Activated CD4-positive, CD25-positive, alpha-beta regulatory T cell (primary cell): ENCODE measurements at places on chromosomes 12 and 14.

- no peak for DNase-seq
Measured at GRCh38 chr14:34930591-34931091, 52.2 kb upstream of the SRP54 start.

- no peak for DNase-seq
Measured at GRCh38 chr12:62335796-62336195, 75.6 kb downstream of the USP15 start.

- no peak for DNase-seq
Measured at GRCh38 chr12:131832321-131833231, 4.4 kb downstream of the MMP17 start.

GRCh38 chr14:103765526-103765925 lies 49.9 kb downstream of the ZFYVE21 start:
- DNase-seq, result no peak

DNA sequence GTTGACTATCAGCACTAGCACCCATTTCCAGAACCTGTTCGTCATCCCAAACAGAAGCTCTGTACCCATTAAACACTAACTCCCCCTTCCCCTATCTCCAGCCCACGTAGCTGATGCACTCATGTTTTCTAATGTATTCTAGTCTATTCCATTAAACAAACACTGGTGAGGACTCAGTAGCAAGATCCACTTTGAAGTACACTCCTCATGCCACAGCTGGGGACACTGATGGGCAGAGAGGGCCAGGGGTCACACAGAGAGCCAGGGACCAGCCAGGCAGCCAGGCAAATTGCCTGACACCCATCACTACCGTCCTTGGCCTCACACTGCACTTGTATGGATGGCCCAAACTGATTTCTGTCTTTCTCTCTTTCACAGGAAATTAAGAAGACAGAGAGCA lies 269.9 kb upstream of the DIO3 start:
- no peak for DNase-seq

- no peak for DNase-seq
Measured at GRCh38 chr12:2256453-2256852, 203.7 kb downstream of the CACNA1C start.

DNA sequence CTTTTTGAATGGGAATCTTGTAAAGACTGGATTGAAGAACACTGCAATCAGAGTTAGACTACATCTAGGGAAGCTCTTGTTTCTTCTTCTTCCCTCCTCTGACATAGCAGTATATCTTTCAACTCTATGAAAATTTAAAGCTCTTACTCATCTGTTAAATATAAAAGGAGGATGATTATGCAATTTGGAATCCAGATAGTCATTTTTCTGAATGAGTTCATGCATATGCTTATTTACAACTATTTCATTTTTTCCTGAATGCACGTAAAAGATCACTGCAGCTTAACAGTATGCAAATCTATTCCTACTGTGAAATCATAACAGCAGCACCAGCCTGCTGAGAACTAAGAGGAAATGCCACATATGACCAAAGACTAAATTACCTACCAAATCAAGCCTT lies 133.5 kb upstream of the TMCC3 start:
- no peak for DNase-seq

GRCh38 chr12:59374783-59375182 lies 221.0 kb upstream of the SLC16A7 start:
- no peak for DNase-seq

DNA sequence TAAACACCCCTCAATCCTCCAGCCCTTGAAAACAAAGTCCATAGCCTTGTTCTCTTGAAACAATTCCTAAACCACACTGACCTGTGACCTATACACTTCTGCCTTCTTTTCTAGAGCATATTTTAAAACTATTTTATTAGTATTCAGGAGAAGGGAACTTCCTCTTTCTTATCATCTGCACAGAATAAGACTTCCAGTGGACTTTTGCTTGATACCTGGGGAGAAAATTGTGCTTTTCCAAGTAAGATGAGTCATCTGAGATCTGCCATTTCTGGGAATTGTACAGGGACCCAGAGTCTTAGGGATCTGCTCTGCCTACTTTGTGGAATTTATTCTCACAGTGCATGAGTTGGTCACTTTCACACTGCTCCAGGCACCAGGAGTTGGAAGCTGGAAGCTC lies 10.5 kb upstream of the WNT5B start:
- no peak for DNase-seq

DNA sequence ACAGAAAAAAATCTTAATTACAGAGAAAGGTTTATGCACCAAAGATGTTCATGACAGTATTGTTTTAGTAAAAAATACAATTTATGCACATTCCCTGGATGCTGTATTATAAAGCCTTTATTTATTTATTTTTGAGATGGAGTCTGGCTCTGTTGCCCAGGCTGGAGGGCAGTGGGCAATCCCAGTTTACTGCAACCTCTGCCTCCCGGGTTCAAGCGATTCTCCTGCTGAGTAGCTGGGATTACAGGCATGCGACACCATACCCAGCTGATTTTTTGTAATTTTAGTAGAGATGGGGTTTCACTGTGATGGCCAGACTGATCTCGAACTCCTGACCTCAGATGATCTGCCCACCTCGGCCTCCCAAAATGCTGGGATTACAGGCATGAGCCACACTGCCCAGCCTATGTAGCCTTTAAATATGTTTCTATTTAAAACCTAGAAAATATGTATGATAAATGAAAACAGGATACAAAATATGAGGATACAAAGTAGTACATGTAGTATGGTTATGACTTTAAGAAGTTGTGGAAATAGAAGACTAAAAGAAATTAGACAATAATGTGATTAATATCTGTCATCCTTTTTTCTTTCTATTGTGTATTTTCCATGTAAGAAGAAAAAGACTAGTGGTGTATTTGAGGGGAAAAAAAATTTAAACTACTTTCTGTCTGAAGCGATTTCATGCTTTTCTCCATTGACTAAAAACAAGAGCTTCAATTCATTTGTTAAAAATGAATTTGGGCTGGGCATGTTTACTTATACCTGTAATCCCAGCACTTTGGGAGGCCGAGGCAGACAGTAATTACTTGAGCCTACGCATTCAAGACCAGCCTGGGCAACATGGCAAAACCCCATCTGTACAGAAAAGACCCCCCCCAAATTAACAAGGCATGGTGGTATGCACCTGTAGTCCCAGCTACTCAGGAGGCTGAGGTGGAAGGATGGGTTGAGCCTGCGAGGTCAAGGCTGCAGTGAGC lies 13.1 kb downstream of the ATF1 start:
- no peak for DNase-seq

DNA sequence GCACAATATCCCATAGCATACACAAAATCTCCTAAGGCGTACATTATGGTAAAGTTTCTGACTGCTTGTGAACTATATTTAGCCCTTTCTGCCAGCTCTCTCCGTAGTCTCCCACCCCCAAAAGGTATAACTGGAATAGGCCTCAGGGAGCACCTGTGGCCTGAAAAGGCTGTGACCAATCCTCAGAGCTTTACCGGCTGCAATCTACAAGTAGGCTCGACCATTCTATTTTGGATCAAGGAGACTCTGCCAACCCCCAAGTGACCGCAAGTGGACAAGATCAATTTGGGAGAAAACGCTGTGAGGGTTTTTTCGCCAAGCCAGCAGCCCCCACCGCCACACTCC lies 1.2 kb downstream of the PPTC7 start:
- no peak for DNase-seq

DNA sequence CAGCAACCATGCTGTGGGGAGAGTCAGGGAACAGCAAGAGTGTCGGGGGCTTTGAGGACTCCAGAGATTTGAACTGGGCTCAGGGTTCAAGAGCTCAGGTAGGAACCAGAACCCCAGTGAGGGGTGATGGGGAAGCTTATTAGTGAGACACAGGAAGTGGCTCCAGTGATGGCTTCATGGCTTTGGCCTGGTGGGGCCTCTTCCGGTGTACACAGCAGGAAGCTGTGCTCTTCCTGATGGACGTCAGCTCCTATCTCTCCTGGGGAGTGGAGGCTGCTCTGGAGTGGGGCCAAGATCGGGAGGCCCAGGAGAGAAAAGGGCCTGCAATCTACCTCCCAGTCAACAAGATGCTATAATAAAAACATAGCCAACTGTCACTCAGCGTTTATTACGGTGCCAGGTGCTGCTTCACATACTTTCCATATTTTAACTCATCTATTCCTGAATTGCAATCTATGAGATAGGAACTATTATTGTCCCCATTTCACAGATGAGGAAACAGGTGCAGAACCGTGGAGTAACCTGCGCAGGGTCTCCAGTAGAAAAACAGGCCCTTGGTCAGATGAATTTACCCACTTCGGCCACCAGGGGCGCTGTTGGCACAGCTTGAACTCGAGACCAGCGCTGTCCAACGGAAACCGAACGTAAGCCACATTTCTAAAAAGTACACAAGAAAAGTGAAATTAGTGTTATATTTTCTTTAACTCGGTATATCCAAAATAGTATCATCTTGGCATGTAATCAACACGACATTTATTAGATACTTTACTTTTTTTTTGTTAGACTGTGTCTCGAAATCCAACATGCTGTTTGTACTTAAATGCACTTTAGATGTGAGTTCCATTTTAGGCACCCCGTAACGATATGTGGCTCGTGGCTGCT lies 63.6 kb upstream of the DLK1 start:
- peak; percentile 45 for DNase-seq

GRCh38 chr14:103292426-103293374 lies 41.3 kb upstream of the EIF5 start:
- DNase-seq, result peak; percentile 60

GRCh38 chr12:1918081-1918883 lies at the start of gene CACNA2D4:
TSS of gene CACNA2D4 (minus strand) at chr12:1918652. CDS start at chr12:1918473, 179 bp downstream.
- DNase-seq, result no peak

DNA sequence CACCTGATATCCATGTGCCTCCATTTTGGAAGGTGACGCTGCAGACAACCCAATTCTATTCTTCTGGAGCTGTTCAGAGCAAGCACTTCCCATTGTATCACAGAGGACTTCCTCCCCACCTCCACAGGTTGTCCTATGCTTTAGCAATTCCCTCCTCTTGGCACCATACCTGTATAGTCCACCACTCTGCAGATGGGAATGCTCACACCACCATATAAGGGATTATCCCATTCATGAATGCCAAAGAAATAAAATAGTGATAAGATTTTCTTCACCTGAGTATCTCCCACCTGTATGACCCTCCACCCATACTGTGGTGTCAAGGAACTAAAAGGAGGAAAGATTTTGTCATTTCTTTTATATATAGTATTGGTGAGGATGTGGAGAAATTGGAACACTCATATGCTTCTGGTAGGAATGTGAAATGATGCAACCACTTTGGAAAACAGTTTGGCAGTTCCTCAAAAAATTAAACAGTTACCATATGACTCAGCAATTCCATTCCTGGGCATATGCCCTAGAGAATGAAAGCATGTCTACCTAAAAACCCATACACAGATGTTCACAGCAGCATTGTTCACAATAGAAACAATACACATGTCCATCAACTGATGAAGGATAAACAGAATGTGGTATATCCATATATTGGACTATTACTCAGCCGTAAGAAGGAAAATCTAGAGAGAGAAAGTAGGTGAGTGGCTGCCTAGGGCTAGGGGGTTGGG lies 75.2 kb downstream of the FIGNL2 start:
- no peak for DNase-seq

GRCh38 chr12:12405882-12406281 lies 49.0 kb downstream of the BORCS5 start:
- no peak for DNase-seq

DNA sequence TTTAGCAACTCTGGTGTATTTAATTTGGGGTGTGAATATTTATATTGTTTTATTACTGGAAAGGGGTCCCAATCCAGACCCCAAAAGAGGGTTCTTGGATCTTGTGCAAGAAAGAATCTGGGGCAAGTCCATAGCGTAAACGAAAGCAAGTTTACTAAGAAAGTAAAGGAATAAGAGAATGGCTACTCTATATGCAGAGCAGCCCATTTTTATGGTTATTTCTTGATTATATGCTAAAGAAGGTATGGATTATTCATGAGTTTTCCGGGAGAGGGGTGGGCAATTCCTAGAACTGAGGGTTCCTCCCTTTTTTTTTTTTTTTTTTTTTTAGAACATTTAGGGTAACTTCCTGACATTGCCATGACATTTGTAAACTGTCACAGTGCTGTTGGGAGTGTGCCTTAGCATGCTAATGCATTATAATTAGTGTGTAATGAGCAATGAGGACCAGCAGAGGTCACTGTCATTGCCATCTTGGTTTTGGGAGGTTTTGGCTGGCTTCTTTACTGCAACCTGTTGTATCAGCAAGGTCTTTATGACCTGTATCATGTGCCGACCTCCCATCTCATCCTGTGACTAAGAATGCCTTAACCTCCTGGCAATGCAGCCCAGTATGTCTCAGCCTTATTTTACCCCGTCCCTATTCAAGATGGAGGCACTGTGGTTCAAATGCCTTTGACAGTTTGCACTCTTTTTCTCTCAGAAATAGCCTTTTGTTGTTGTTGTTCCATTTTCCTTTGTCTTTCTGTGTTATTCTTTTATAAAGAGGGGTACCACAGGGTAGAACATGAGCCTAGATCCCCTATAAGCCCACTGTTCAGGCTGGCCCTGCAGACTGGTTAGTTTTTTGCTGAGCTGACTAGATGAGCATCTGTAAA lies 75.5 kb upstream of the DCD start:
- no peak for DNase-seq

GRCh38 chr12:7101047-7101693 lies 7.8 kb downstream of the C1RL start:
- no peak for DNase-seq

- DNase-seq, result no peak
Measured at GRCh38 chr14:62123961-62124360, 361.7 kb downstream of the SNAPC1 start.

- DNase-seq, result no peak
Measured at GRCh38 chr14:101906645-101907044, 57.7 kb upstream of the DYNC1H1 start.

DNA sequence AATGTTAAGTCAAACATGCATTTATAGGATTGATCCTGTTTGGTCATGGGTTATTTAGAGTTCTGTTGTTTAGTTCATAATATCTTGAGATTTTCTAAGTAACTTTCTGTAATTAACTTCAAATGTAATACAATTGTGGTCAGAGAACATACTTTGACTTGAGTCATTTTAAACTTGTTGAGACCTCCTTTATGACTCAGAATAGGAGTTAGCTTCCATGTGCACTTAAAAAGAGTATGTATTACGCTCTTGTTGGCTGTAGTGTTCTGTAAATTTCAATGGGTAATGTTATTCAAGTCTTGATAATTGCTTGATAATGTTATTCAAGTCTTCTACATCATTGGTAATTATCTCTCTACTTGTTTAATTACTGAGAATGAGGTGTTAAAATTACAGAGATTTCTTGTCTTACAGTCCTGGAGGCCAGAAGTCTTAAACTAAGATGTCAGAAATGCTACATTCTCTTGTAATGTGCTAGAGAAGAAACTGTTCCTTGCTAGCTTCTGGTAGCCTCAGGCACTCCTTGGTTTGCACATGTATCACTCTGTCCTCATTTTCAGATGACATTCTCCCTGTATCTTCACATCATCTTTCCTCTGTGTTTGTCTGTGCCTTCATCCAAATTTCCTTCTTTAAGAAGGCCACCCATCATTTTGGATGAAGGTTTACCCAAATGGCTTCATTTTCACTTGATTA lies 197.3 kb downstream of the TMTC3 start:
- DNase-seq, result no peak
